Activated T-cell treated with anti-CD3 and anti-CD28 coated beads, Interleukin-2, amount 50 U/mL, for 24 hours (primary cell): ENCODE measurements at places on chromosomes 1 and 21.

DNA sequence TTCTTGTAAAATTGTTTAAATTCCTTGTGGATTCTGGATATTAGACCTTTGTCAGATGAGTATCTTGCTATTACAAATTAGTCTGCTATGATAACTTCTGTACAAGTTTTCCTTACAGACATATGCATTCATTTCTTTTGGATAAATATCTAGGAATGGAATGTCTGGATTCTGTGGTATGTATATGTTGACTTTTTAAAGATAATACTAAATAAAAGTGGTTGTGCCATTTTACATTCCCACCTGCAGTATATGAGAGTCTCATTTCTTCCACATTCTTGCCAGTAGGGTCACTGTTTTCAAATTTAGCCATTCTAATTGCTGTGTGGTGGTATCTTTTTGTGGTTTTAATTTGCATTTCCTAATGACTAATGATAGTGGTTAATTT is 53.9 kb downstream of the SYDE2 start:
- no peak for DNase-seq

GRCh38 chr1:71548398-71548890 is 467.6 kb upstream of the ZRANB2 start:
- DNase-seq = no peak

DNA sequence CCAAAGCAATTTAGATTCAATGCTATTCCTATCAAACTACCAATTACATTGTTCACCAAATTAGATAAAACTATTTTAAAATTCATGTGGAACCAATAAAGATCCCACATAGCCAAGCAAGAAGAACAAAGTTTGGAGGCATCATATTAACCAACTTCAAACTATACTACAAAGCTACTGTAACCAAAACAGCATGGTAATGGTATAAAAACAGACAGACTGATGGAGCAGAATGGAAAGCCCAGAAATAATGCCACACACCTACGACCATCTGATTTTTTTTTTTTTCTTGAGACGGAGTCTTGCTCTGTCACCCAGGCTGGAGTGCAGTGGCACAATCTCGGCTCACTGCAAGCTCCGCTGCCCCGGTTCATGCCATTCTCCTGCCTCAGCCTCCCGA is 7.1 kb downstream of the ZNF124 start:
- DNase-seq = no peak

- DNase-seq = no peak
Measured at GRCh38 chr1:62599044-62599443, 1.7 kb downstream of the ANGPTL3 start.

DNA sequence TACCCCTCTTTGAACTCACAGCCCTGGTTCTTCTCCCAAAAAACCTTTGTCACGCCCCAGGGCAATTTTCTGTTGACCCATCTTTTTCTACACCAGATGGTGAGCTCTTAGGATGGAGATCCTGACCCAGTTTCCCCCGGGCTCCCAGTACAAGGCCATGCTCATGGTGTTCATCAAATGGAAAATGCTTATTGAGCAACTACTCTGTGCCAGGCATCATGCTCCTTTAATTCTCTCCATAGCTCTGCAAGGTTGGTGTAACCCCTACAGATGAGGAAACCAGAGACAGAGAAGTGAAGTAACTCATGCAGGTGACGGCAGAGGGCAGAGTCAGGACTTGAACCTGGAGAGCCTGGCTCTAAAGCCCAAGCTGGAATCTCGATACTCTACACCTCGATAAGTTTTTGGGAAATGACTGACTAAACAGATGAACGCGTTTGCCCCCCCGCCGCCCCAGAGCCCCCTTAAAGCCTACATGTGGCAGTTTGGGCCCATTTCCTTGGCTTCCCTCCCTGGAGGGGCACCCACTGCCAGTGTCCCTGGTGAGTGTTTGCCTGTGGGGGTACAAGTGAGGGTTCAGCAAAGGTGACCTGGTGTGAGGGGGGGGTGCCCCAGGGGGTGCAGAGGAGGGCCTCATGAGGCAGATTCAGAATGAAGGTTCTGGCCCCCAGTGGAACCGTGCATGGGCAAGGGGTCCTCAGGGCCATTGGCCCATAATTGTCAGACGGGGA is 30.2 kb upstream of the RUNX3 start:
- no peak for DNase-seq

- DNase-seq = no peak
Measured at GRCh38 chr21:25925064-25925800, 190.5 kb downstream of the GABPA start.

DNA sequence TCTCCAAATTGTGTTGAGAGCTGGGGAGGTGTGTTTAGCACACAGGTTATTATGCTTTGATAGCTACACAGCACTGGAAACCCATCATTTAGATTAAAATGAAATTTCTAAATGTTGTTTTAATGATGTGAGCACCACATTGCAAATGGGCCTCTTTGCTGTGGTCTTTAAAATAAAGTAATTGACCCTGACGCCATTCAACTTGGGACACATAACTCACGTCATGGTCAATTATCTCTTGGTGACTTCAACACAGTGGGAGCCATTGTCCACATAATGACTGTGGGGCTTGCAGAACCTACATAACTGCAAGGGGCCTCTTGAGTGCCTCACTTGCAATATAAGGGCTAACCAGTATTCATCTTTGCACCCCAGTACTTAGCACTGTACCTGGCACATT is 280.4 kb downstream of the HLX start:
- DNase-seq = no peak

- peak; percentile 55 for DNase-seq
Measured at GRCh38 chr1:226644541-226645176, 94.4 kb downstream of the ITPKB start.

- DNase-seq = no peak
Measured at GRCh38 chr1:19597496-19598309, 46.4 kb upstream of the NBL1 start.

DNA sequence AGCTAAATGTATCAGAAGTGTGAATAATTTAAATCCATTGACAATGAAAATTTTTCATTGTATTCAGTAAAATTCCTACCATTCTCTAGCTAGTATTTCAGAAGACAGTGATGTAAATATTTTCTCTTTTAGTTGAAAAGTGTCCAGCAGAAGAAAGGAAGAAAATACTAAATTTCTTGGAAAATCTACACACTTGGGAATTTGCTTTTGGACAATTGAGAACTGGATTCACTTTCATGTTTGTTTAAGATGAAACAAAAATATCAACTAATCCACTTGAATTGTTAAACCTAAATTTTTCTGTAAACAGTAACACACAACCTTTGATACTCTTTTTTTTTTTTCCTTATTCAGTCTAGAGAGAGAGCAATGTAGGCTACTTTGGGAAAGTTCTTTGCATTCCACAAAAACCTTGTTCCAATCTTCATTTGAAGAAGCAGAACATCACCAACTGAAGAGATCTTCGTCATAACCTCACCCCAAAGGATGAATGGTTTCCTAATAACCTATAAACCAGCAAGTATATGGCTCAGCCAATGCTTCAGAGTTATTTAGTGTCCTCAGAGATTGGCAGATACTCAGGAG is 155.1 kb upstream of the GORAB start:
- DNase-seq = no peak

DNA sequence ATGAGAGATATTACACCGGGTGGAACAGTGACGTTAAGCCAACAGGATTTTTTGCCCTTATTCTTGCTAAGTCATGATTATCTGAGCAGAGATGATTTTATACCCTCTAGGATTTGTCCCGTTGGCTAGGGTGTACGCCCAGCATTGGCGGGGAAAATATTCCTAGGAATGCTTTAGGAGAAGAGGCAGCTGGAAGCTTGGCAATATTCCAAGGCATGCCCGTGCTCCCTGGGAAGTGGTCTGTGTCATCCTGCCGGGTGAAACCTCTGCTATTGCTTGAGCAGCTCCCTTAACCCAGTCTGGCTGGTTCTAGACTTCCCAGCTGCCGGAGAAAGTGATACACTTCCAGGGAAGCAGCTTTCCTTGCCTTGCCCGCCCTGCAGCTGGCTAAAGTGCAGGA is 16.2 kb downstream of the CHRNB2 start:
- no peak for DNase-seq

DNA sequence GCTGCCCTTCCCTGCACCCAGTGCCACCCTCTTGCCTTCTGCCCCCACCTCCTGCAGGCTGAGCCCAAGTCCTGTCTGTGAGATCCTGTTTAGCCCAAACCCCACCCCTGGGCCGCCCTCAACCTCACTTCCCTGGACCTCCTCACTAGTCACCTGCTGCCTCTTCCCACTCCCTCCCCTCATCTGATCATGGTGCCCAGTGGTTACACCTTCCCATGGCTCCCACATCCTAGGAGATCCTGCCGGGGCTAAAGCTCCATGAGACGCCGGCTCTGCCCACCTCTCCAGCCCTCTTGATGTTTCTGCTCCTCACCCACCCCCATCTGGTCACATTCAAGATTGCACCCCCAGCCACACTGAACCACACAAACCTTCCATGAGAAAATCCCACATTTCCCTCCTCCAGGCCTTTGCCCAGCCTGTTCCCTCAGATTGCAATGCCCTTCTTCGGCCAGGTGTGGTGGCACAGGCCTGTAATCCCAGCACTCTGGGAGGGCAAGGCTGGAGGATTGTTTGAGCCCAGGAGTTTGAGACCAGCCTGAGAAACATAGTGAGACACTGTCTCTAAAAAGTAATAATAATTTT is 17.0 kb downstream of the TTC39A start:
- no peak for DNase-seq

DNA sequence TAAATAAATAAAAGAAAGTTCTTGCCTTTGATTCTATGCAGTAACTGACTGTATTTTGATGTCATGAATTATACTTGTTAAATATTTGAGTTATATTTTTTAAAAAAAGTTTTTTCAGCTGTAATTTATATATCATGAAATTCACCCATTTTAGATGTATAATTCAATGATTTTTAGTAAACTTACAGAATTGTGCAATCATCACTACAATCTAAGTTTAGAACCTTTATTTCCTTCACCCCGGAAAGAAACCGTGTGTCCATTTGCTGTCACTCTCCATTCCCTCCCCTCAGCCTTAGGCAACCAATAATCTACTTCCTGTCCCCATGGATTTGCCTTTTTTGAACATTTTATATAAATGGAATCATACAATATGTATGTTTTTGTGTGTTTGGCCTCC is 32.5 kb upstream of the DISC1 start:
- DNase-seq = no peak

DNA sequence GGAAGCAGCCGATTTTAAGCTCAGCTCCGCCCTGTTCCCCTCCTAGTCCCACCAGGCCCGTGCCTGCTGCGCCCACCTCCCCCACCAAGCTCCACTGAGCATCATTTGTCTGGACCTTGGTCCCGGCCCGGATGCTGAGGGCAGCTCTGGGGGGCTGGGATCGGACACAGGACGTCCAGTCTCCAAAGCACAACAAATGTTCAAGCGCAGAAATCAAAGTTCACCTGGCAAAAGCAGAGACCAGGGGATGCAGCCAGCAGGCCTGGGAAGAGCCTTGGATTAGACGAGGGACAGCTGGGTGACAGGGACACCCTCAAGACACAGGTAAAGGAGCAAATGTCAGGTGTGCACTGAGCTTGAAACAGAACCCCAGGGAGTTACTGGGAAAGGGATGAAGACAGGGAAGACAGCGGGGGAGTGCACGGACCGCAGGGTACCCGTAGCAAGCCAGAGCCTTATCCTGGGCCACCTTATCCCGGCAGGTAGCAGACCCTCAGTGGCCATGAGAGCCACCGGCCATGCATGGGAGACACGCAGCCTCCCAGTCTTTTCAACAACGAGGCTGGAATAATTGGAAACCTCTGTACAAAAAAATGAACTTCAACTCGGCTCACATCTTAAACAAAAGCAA is 22.2 kb upstream of the TMEM52 start:
- DNase-seq = no peak
